Cardiac septum (tissue), 1 donor: ENCODE measurements at places on chromosomes 7 and 10. TPM values are rescaled to one million over a fixed set of nuclear protein-coding genes. Genes with fewer than 3 reads are reported as not detected.

DNA sequence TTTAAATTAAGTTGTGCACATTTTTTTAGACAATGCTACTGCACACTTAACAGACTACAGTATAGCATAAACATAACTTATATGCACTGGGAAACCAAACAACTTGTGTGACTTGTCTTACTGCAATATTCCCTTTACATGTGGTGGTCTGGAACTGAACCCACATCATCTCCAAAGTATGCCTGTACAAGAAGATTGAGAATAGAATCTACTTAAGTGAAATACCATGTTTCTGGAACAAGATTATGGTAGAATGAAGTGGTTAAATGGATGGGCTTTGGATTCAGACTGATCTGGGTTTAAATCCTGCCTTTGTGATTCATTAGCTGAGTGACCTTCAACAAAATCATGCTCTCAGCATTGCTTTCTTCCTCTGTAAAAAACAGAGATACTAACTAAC is 30.7 kb downstream of the CUL2 start:
- DNase-seq = no peak

TMEM270 gene
- not detected for total RNA-seq

MRPS33 gene
- total RNA-seq = 92.4 TPM

C1QL3 gene
- total RNA-seq = not detected

DENND2A gene
- total RNA-seq = 7.2 TPM

DNA sequence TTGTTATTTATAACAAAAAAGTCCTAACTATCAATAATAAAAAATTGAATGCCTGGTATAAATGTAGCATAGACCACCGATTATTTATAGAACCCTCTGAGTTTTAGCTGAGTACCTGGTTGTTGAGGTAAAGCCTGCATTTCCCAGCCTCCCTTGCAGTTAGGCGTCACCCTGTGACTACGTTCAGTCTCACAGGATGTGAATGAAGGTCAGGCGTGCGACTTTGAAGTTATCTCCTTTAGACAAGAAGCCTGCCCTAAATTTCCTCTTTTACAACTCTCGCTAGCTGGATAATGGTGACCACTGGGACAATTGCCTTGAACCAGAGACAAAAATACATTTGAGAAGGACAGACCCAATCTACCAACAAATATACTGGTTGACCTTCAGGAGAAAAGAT is 67.5 kb upstream of the TES start:
- DNase-seq = no peak
